ENCODE measurements at places on chromosomes 13 and 19.

DNA sequence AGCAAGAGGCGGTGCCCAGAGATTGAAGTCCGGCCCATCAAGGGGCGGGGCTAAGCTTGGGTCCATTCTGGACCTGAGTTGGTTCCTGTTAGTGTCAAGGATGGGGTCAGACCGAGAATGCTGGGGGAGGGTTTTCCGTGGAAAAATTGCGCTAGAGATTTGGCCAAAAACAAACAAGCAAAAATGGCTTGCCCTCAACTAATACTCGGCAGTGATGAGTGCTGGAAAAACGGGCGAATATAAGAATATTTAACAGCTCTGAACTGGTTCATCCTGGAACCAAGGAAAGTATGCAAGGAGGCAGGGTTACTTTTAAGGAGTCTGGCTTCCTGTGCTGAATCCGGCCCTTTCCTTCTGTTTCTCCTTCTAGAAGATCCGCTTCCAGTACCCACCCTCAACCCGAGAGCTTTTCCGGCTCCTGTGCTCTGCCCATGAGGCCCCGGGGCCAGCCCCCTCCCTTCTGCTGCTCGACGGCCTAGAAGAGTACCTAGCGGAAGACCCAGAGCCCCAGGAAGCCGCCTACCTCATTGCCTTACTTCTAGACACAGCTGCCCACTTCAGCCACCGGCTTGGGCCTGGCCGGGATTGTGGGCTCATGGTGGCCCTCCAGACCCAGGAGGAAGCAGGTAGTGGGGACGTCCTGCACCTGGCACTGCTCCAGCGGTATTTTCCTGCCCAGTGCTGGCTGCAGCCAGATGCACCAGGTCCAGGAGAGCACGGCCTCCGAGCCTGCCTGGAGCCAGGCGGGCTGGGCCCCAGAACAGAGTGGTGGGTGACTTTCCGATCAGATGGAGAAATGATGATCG lies 880 bp downstream of the SWSAP1 start:
- DNase-seq: no peak

DNA sequence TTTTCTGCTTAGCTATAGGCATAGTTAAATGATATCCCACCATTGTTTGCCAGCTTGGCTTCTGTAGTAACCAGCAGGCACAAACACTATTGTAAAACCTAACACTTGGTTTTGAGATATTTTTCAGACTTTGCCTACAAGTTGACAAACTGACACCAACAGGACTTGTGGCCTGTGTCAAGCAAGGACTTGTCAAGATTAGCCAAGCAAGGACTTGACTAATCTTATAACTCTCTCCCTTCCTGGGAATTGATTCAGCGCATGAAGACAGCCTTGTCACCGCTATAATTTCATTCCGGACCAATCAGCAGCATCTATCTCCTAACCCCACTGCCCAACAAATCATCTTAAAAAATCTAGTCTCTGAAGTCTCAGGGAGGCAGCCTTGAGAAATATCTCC lies 72.7 kb upstream of the SLITRK1 start:
- no peak for DNase-seq

GRCh38 chr13:30321256-30321655 lies 13.9 kb upstream of the KATNAL1 start:
- no peak for DNase-seq

GRCh38 chr13:95440441-95441088 lies 112.0 kb upstream of the CLDN10 start:
- no peak for DNase-seq

GRCh38 chr13:50927701-50928100 lies 18.1 kb downstream of the RNASEH2B start:
- DNase-seq: no peak

- DNase-seq: no peak
These were observed 5.7 kb downstream of the SLC25A30 start for GRCh38 chr13:45412274-45413049.

DNA sequence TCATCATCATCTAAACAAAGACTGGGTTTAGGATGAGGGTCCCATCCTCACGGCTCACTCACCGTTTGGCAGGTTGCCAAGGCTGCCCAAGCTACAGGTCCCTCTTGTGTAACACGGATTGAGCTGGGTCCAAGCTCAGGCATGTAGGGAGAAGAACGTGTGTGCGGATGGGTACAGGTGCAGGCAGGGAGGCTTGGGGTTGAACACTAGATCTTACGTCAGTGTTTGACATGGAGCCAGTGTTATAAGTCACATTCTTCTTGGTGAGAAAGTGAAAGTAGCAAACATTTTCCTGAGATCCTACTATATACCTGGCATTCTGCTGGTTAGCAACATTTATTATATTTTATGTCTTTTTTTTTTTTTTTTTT lies 136.8 kb upstream of the RNF113B start:
- no peak for DNase-seq

GRCh38 chr13:42228527-42228926 lies 43.4 kb upstream of the AKAP11 start:
- no peak for DNase-seq

GRCh38 chr19:55451965-55452748 lies 9.1 kb upstream of the SHISA7 start:
- no peak for DNase-seq

GRCh38 chr19:18945297-18945696 lies 4.3 kb upstream of the HOMER3 start:
- DNase-seq: no peak

GRCh38 chr19:57867868-57868492 lies 18.3 kb downstream of the ZNF587 start:
- DNase-seq: no peak

DNA sequence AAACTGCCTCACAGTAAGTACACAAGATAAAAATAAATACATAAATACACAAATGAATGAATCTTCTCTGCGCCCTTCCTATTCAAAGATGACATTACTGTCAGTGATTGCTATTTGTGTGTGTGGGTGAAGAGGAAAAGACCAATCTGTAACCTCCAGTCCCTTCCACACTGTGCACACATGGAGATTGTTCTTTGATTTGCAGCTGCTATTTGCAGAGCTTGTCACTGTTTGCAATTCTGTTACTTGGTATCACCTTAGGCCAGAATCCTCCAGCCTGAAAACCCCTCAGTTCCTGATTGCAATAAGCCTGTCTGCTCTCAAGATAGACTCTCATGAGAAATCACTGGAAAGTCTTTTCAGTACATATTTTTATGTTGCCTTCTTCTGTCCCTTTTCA lies 1314.9 kb downstream of the PCDH9 start:
- no peak for DNase-seq

GRCh38 chr19:31903979-31904378 lies 441.4 kb upstream of the ZNF507 start:
- no peak for DNase-seq

GRCh38 chr13:95533545-95534160 lies 18.9 kb upstream of the CLDN10 start:
- DNase-seq: no peak

DNA sequence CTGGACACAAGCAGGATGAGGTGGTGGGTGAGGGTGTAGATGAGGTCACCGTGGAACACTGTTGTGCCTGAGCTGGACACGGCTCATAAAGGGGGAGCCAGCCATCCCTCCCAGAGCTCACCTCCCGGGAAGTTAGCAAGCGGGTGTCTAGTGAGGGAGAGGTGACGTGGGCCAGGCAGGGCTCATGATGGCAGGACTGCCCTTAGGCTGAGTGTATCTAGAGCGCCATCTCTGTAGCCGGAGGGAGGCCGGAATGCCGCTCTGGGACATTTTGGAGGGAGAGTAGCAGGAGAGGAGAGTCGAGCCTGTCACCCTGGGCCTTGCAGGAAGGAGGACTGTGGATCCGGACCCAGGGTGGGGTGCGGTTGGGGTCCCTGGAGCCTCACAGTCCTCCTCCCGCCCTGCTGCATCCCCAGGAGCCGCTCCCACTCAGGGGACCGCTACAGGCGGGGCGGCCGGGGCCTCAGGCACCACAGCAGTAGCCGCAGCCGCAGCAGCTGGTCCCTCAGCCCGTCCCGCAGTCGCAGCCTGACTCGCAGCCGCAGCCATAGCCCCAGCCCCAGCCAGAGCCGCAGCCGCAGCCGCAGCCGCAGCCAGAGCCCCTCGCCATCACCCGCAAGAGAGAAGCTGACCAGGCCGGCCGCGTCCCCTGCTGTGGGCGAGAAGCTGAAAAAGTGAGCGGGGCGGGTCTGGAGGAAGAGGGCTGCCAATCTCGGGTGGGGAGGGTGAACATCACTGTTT lies 9.2 kb downstream of the ZNF296 start:
- DNase-seq: no peak

DNA sequence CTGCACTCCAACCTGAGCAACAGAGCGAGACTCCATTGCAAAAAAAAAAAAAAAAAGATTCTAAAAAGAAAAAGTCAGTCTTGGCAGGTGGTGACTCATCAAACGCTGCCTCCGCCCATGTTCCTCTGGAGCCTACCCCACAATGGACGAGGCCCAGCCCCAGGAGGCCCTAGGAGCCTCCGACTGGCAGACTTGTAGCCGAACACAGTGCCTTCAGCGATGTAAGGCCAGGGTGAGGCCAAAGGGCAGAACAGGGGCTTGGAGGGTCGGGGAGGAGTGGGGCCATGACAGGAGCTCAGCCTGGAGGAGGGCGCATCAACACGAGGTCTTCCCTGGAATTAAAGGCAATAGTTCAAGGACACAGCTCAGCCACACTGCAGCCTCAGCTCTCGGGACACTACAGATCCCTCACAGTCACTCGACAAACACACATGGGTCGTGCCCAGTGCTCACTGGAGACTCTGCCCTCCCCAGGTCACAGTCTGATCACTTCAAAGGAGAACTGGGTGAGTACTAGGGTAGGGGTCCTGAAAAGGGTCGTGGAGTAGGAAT lies 5.1 kb downstream of the USE1 start:
- DNase-seq: no peak

GRCh38 chr13:41490371-41491015 lies 33.1 kb downstream of the RGCC start:
- no peak for DNase-seq

DNA sequence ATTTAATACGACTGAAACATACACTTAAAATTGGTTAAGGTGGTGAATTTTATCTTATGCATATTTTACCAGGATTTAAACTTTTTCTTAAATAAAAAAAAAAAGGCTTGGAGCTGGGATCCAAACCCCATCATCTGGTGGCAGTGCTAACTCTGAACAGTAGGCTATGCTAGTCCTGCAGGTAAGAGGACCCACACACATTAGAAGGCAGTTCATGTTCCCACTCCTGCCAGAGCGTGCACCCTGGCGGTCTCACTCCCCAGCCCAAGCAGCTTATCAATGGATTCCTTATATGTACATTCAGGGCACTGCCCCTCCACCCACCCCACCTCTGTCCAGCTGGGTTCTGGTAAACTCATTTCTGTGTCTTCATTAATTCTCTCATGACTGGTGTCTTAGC lies 31.3 kb upstream of the CEBPA start:
- DNase-seq: no peak

DNA sequence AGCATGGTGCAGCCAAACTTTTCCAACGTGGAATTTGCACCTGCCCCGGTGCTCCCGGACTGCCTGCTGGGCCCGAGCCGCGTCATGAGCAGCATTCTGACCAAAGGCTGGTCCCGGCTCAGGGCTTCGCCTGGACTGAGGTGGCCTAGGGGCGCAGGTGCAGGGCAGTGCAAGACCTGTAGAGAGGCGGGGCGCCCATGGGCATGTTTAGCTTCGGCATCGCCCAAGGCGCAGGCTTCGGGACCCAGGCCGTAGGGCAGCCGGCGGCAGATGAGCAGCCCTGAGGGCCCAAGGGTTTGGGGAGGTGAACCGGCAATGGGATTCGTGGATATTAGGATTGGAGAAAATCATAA lies 23.8 kb downstream of the LRFN3 start:
- no peak for DNase-seq

- no peak for DNase-seq
These were observed 404.2 kb upstream of the SGCG start for GRCh38 chr13:22776394-22777186.

DNA sequence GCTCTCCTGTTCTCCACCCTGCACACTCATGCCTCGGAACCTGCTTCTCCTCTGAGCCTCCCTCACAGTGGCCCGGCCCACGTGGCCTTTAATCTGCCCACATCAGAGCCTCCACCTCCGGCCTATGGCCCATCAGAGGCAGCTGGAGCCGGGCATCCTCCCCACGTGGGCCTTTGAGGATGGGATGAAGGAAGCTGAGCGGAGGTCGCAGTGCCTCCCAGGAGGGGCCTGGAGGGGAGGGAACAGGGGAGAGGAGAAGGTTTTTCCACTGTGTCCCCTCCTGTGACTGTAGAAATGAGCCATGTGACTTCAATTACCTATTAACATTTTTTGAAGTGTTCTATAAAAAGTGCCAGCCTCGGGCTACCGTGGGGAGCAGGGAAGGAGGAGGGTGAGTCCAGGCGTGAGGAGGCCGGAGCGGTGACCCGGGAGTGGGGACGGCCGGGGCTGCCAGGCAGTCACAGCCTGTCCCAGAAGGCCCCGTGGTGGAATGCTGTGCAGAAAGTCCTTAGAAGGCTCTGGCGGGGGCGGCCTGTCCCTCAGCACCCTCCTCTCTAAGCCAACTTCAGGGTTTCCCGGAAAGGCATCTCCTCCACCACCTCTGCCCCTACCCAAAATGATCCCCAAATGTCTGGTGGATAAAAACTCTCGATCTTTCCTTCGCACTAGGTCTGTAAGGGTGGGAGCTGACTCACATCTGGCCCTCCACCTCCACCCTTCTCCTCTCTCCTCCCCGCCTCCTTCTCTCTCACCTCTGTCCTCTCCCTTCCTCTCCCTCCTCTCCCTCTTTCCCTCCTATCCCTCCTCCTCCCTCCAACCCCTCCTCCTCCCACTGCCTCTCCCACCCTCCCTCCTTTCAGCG lies 24.8 kb upstream of the SLC1A5 start:
- no peak for DNase-seq

DNA sequence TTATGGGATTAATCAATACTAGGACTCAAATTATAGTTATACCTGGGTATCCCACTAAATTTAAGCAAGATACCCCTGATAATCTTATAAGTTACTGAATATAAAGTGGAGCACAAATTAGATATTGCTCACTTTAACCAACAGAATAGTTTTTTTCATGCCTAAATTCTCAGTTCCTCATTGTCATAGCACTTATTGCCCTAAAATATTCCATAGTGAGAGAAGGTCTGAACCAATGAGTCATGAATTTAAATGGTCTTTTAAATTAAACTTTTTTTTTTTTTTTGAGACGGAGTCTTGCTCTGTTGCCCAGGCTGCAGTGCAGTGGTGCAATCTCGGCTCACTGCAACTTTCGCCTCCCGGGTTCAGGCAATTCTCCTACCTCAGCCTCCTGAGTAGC lies 42.4 kb downstream of the ZNF136 start:
- DNase-seq: no peak

DNA sequence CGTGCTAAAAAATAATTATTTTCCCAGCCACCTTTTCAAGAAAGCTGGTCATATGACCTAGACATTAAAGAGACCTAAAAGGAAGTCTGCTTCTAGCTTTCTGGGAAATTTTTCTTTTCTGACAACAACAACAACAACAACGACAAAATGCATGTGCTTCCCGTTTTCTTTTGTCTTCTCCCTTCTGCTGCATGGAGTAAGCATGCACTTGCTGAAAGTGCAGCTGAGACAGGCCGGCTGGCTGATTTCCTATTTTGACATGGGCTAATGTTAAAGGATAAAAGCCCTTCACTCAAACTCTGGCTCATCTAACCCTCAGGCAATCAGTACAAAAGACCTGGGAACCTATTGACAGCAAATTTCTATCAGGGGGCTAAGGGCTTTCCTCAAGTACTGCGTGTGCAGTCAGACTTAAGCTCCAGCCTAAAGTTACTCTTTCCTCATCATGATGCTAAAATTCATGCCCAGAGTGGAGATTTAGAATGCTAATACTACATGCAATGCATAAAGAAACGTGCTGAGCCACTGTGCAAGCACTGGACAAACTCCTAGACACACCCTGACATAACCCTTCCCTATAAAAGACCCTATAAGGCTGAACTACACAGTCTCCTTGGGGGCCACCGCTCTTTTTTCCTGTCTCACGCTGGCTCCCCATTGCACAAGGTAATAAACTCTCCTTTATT lies 811.1 kb downstream of the UQCRFS1 start:
- DNase-seq: no peak
